Stimulated activated CD8-positive, alpha-beta memory T cell treated with anti-CD3 and anti-CD28 coated beads, Interleukin-4, amount 100 ng/mL, for 4 hours (primary cell): ENCODE measurements at places on chromosomes 4 and X.

DNA sequence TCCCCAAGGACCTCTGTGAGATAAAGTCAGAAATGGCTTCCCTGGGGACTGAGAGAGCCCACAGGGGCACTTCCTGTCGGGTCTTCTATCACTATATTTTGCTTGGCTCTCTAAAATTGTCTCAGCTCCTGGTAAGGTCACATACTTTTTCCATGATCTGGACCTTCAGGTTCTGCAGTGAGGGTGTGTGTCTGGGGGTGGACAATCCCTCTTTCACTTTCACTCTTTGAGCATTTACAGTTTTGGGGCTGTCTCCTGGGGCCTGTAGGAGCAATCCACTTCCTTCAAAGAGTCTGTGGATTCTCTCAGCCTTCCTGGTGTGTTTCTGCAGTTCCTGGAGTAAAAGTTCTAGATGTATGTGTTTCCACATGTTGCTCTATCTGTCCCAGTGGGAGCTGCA, 335.7 kb downstream of the FSTL5 start:
- DNase-seq, result no peak

DNA sequence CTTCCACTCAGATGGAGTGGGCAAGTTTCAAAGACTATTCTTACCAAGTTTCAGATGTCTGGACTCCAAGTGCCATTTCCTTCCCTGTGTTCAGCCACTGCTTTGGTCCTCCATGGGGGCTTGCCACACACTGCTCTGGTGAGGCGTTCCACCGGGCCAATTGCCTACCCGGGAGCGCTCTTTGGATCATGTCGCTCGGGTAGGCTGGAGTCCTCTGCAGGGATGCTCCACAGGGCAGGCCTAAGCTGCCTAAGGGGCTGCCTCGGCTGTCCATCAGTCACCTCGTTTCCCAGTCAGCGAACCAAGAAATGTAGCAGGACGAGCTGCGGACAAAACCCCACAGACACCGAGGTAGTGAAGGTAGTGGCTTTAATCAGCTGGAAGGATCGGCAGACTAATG, 200.7 kb upstream of the KLF8 start:
- no peak for DNase-seq

DNA sequence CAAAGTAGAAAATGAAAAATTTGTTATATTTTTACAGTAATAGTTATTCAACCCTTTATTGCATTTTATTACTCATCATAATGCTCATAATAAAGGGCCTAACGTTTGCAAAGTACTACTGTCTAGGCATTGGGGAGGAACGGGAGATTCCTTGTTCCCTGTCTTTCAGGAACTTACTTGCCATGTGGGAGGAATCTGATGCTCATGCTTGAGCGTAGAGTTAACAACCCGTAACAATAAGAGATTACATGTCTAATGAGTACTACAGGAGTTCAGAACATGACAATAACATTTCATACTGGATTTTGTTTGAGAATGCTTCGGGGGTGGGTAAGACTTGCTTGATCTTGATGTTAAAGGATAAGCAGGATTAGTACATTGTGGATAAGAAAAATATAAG, 2.9 kb downstream of the CCSER1 start:
- no peak for DNase-seq

DNA sequence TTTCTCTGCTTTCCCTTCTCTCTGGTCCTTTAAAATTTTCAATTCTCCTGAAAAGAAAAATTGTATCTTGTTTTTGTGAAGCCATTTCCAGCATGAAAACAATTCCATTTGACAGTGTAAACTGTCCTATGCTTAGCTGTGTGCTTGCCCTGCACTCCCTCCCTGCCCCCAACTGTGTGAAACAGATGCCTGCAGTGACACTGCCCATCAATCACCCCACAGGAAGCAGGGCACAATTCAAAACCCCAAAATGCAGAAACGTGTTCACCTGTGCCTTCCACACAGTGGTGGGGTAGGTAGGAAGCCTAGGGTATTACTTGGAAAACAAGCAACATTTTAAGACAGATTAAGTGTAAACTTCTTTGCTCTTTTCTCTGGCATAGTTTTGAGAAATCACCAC, 6.2 kb upstream of the FHDC1 start:
- no peak for DNase-seq

DNA sequence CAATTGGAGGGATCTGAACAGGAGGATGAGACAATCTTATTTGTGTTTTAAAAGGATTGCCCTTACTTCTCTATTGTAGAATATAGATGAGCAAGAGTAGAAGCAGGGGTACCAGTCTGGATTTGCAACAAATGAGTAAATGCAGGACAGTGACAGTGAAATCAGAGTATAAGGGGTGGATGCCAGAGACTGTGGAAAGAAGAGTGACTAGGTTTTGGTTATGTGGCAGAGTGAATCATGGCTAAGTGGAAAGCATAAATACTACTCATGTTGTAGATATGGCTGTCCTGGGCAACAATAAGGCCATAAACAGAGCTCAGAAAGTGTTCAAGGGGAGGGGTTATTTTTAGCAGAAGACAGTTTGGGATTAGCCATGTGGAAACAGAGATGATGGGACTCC, 6.0 kb upstream of the VSIG4 start:
- DNase-seq, result no peak

DNA sequence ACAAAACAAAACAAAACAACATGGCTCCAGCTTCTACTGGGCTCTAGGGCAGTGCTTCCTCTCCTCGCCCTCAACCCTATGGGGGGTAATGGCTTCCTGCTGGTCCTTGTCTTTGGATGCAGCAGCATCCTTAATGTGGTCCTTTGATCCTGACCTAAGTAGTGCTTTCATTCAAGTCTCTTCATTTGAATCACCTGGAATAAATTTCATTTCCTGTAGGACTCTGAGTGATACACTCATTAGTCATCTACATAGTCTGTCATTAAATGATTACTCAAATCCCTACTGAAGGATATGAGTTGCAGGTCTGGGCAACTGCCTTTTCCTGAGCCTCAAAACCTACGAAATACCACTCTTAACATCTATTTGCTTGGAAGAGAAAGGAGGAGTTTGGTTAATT, 54.5 kb downstream of the RHOH start:
- DNase-seq, result no peak

GRCh38 chrX:40908026-40908425, 172.7 kb upstream of the MED14 start:
- no peak for DNase-seq

GRCh38 chr4:145055533-145056257, 42.3 kb downstream of the ANAPC10 start:
- DNase-seq, result no peak

- DNase-seq, result no peak
Observed at GRCh38 chrX:13309631-13310030, 10.2 kb downstream of the ATXN3L start.

GRCh38 chr4:88965053-88965452, 91.9 kb downstream of the FAM13A start:
- no peak for DNase-seq

GRCh38 chrX:19563746-19564145, 48.4 kb upstream of the MAP3K15 start:
- DNase-seq, result no peak

GRCh38 chrX:109384699-109385098, 97.2 kb downstream of the GUCY2F start:
- DNase-seq, result no peak

DNA sequence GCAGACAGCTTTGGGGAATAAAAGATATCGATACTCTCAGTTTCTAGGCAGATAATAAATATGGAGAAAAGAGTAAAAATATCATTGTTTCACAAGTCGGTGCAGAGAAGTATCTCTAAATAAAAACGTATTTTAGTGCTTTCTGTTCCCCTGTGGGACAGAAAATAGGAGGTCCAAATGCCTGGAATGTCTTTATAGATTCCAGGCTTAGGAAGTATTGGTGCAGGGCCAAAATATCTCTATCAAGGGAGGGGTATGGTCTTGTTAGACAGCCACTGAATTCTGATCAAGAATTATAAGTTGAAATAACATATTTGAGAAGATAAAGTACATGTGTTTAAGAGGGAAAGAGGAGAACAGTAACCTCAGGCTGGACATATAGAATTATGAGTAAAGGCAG, 596.4 kb downstream of the PCDH18 start:
- DNase-seq, result no peak

DNA sequence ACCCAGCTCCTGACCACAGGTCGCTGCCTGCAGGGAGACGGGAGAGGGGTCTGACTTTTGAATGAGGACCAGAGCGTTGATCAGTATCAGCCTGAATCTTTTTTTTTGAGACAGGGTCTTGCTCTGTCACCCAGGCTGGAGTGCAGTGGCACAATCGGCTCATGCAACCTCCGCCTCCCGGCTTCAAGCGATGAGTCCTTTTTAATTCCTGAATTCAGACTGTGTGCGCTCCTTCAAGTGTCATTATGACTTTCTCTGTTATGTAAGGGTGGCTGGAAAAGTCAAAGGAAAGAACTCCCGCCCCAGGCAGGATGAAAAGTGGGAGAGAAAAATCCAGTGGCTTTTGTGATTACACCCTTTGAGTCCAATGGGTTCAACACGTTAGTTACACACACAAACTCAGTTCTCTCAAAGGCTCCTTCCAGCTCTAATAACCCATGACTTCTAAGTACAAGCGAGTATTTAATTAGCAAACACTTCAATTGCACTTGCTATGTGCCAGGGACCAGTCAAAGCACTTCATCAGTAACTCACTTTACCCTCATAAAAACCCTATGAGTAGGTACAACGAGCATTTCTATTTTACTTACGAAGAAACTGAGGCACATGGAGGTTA, 44.4 kb downstream of the PDHA1 start:
- DNase-seq, result no peak

- DNase-seq, result no peak
Observed at GRCh38 chr4:57865264-57865663, 755.1 kb upstream of the IGFBP7 start.

DNA sequence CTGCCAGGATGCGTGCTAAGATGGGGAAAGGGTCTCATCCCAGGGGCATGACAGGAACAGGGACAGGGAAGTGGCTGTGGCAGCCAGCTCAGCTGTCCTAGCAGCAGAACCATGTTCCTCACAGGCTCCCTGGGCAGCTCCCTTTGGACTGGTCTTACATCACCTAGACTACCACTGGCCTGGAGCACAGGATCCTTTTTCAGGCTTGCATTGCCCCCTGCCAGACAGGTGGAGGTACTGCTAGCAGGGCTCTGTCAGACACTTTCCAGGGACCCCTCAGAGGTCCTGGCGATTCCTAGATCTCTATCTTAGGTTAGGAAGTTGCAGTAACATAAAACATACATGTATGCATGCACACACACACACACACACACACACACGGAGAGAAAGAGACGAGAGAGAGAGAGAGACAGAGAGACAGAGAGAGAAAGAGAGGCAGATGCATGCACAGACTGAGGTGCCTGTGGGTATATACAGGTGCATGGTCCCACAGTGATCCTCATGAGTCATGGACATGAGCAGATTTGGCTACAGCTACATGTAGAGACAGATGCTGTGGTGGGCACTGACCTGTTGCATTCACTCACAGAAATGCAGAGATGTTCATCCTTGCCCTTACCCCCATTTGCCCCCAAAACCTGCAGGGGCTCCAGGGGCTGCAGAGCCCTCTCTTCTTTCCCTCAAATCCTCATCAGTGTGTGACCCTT, 63.6 kb downstream of the STARD8 start:
- no peak for DNase-seq

GRCh38 chr4:5365071-5366008, 314.1 kb downstream of the STK32B start:
- no peak for DNase-seq
